ENCODE measurements at places on chromosomes 1 and 21.
A peak's percentile ranks its signal among the peaks of the same experiment; 100 is the strongest.

DNA sequence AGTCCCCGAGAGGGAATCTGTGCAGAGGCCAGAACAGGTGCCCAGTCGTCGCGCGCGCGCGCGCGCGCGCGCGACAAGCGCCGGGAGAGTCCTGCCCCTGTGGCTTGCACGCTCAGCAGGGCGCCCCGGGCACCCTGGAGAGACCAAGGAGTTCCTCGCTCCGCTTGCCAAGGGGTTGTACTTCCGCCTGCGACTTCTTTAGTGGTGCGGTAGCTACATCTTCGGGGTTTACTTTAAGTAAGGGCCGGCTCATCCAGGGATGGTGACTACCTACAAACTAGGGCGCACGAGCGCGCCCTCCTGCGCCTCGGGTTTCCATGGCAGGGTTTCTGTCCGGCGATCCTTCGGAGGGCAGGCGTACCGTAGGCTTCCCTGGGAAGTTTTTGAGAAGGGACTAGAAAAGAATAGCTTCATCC is 1.4 kb downstream of the LHX4 start:
- DNase-seq = peak; percentile 85

DNA sequence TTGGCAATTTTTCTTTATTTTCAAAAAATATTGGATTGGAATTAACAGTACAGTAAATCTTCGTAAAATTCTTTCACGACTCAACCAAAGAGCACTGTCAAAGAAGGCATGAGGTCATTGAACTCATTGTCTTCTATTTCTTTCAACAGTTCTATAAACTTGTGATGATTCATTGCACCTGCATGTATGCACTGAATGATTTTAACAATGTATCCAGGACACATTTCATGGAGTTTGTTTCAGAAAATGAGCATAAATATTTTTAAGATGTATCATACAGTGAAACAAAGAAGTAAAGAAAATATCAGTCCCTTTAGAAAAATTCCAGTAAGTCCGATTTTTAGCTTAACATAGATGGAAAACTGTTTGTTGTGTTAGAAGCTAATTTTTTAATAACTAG is 33.6 kb upstream of the CD34 start:
- no peak for DNase-seq

- DNase-seq = no peak
Measured at GRCh38 chr1:152878042-152878441, at the start of gene SMCP. TSS of gene SMCP (plus strand) at chr1:152878322. CDS start at chr1:152884423, 6,101 bp downstream.

- DNase-seq = peak; percentile 91
Measured at GRCh38 chr1:247210376-247211117, 38.7 kb upstream of the ZNF124 start.

DNA sequence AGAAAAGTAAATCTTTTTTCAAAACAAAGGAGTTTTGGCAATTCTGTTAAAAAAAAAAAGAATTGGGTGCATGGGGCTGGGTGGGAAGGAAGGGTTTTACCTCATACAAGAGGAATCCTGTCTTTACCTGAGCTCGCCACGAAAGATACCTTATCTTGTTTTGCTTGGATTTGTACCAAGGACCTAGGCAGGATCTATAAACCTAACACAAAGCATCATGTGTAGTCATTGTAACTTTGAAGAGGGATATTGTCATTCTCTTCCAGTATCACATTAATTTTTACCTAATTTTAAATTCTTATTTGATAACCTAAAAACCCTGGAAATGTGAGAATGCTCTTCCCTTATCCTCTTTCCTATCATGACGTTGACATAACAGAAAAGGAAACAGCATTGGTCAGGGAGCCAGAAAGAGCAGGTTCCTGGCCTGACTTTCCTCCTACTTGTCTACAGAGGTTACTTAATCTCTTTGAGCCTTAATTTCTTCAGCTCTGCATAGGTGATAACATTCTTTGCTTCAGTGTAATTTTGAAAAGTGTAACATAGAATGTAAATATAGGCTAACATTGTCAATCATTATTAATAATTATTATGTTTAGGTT is 4.0 kb upstream of the LAMC1 start:
- DNase-seq = no peak

- no peak for DNase-seq
Measured at GRCh38 chr1:176379626-176380339, 83.2 kb upstream of the PAPPA2 start.

GRCh38 chr1:174761901-174762585 is 237.7 kb upstream of the CACYBP start:
- no peak for DNase-seq

GRCh38 chr1:165686121-165686970 is 12.0 kb downstream of the ALDH9A1 start:
- DNase-seq = no peak

DNA sequence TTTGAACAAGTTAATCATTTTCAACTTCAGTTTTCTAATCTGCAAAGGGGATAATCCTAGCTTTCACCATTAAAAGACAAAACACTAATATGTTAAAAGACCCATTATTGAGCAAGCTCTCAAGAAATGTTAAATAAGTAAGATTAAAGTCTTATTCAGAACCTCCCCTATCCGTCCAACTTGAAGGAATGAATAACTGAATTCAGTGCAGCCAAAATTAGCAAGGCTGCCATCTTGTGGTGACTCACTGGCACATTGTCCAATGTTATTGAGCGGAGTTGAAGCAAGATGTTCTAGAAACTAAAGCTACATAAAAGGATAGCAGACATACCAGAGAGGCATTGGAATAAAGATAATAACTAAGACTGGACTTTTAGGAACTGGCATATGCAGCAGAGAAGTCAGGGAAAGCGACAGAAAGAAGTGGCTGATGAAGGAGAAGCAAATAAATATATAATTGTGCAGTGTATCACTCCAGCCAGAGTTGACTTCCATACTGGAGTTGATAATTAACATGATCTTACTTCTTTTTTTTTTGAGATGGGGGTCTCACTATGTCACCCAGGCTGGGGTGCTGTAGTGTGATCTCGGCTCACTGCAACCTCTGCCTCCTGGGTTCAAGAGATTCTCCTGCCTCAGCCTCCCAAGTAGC is 8.2 kb upstream of the CAP1 start:
- no peak for DNase-seq

- DNase-seq = no peak
Measured at GRCh38 chr1:119550381-119550780, 43.4 kb downstream of the HSD3B1 start.

DNA sequence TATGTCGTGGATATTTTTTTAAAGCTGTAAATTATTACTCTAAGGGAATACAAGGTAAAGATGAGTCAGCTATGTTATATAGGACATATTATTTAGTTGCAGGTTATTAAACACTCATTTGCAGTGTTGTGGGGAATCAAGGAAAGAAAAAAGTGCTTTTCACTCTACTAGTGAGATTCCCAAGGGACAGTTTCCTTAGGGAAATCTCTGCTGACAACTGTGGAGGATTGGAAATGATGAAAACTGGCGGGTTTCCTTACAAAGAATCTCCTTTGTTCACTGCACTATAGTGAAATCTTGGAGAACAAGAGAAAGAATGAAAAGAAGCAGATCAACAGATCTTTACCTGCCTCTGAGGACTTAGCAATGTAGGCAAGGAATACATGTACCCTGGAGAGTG is 24.5 kb upstream of the TRIM45 start:
- no peak for DNase-seq

GRCh38 chr1:209207126-209207700 is 376.3 kb upstream of the CAMK1G start:
- no peak for DNase-seq

DNA sequence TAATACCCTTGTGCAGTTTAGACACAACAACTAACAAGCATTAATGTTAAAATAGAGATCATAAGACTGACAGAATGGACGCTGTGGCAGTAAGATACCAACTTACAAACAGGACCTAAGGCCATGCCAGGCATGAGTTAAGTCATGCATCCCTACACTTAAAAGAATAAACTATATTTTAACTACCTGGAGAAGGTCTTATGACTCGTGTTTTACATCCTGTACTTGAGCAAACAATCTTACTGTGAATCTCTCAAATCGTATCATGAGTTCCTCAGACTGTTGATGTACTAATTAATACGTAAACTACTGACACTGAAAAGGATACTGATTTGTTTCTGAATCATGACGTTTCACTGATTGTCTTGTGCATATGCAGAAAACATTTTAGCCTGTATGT is 2.0 kb upstream of the RSPH1 start:
- no peak for DNase-seq

DNA sequence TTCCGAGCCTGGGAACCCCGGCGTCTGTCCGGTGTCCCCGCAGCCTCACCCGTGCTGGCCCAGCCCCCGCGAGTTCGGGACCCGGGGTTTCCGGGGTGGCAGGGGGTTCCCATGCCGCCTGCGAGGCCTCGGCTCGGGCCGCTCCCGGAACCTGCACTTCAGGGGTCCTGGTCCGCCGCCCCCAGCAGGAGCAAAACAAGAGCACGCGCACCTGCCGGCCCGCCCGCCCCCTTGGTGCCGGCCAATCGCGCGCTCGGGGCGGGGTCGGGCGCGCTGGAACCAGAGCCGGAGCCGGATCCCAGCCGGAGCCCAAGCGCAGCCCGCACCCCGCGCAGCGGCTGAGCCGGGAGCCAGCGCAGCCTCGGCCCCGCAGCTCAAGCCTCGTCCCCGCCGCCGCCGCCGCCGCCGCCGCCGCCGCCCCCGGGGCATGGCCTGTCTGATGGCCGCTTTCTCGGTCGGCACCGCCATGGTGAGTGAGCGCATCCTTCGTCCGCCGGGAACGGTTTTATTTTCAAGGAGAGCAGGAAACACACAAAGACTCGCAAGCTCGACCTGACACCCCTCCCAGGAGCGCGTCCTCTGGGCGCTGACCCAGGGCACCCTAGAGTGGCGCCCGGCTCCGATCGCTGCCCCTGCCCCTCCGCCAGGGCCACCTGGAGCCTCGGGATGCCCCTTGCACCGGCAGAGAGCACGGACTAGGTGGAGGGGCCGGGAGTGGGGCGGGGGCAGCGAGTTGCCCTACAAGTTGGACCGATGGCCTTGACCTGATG is at the start of gene ABCG1:
Gene ABCG1 (plus strand): TSS at position 305 of the 770 bp plus-strand sequence. CDS start 123 bp downstream, at position 428.
- peak; percentile 59 for DNase-seq

GRCh38 chr1:68093737-68094136 is 43.3 kb upstream of the DIRAS3 start:
- DNase-seq = no peak

DNA sequence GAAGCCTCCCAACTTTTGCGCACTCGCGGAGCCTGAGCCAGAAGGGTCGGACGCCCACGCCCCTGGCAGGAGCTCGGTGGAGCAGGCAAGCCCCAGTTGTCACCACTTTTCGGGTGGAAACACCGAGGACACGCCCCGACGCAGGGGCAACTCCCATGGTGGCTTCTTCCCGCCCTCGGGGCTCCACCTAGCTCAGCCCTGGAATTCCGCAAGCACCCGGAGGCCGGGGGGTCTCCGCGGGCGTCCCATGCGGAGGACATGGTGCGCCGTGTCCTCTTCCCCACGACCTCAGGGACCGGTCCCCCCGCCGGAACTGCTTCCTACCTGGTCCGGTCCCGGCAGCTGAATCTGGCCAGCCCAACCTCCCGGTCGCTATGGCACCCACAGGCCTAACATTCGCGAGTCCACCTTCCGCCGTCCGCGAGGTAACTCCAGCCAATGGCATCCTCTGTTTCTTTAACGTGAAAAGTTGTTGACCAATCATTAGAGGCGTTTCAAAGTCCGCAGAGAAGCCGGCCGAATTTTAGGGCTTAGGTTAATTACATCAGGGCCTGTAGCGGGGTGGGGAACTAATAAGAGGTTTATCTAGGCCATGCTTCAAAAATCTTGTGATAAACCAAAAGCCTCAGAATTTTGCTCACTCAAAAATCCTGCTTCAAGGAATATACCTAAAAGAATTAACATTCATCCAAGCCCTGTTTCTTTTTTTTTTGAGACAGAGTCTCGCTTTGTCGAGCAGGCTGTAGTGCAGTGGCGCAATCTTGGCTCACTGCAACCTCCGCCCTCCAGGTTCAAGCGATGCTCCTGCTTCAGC is at the start of gene STPG1:
Gene STPG1 (minus strand): TSS at position 433 of the 814 bp plus-strand sequence. CDS start 12,394 bp downstream, outside the sequence.
- peak; percentile 87 for DNase-seq

DNA sequence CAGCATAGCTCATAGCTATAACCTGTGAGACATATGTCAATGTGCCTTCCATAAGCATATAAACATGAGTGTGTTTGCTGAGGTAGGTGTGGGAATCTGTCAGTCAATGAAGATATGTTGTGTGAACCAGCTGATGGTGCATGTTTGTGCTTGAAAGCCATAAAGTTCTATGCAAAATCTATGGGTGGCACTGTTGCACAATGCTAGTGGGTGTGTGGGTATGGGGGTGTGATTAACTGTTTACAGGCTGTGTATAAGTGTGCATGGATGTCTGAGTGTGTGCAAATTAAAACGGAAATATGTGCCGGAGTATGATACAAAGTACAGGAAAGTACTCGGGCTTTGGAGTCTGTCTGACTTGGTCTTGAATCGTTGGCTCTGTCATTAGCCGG is 1.0 kb upstream of the ATP2B4 start:
- DNase-seq = peak; percentile 39

GRCh38 chr1:163106364-163106987 is 37.3 kb downstream of the RGS4 start:
- DNase-seq = no peak

DNA sequence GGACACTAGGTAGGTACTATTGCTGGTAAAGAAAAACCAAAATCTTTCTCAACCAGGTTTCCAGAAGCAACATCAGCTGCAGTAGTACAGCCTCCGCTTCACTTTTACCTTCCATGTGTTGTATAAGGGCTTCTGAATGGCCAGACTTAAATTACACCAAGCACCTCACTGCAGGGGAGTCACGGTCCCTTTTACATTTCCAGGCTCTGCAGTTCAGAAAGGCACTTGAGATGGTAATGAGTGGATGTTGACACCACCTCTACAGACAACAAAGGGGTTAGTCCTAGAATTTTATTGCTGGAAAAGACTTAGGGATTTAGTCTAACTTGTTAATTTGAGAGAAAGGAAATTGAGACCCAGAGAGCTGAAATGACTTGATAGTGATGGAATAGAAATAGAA is 12.0 kb upstream of the DUSP12 start:
- DNase-seq = no peak

GRCh38 chr1:68227598-68227997 is 4.7 kb downstream of the WLS start:
- DNase-seq = no peak

- DNase-seq = no peak
Measured at GRCh38 chr1:71788113-71788512, 494.2 kb downstream of the NEGR1 start.

- no peak for DNase-seq
Measured at GRCh38 chr1:90104941-90105538, 110.1 kb downstream of the ZNF326 start.

DNA sequence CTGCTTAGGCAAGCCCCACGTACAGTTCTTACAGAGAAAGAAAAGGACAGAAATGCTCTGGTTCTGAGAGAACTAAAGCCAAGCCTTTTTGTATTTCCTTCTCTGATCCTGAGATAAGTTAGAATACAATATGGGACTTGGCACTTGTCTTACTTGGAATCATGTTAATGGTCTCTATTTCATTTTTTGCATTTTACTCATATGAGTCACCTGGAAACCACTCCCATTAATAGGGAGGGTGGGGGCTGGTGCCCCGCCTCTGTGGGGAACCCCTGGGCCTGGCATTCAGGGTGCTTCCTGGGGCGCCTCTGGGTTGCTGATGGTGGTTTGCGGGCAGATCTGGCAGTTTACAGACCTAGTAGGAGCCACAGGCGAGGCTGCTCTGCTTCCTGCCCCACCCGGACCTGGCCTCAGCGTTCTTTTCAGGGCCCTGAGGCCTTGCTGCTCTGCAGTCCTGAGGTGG is 26.7 kb downstream of the TSPAN2 start:
- DNase-seq = no peak
